ENCODE measurements at places on chromosomes 5 and 9.

GRCh38 chr9:15274425-15274824 is 32.6 kb downstream of the TTC39B start:
- DNase-seq, result no peak

DNA sequence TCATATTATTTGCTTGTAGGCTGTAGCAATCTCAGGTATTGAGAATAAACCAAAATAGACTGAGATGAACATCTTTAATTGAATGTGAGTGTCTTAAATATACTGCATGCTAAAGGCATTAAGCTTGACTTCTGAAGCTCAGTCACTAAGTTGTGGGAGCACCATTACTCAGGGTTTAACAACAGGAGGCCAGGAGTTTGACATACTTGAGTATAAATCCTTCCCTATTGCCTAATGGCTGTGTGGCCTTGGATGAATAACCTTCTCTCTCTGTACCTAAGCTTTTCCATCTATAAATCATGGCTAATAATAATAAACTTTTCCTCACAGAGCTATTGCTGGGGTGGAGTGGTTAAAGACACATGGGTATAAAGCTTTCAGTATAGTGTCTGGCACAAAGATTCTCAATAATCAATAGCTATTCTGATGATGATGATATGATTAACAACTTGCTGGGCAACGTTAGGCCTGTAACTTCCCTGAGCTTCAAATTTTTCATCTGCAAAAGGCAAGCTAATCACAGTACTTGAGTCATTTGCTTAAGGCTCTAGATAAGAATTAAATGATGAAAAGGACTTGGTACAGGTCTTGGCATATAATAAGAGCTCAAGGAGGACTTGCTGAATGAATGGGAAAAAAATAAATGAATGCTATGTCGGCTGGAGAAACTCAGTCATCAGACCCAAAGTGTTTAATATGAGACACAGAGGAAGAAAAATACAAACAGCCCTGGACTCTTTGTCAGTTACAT is 174.0 kb upstream of the IL12B start:
- no peak for DNase-seq

DNA sequence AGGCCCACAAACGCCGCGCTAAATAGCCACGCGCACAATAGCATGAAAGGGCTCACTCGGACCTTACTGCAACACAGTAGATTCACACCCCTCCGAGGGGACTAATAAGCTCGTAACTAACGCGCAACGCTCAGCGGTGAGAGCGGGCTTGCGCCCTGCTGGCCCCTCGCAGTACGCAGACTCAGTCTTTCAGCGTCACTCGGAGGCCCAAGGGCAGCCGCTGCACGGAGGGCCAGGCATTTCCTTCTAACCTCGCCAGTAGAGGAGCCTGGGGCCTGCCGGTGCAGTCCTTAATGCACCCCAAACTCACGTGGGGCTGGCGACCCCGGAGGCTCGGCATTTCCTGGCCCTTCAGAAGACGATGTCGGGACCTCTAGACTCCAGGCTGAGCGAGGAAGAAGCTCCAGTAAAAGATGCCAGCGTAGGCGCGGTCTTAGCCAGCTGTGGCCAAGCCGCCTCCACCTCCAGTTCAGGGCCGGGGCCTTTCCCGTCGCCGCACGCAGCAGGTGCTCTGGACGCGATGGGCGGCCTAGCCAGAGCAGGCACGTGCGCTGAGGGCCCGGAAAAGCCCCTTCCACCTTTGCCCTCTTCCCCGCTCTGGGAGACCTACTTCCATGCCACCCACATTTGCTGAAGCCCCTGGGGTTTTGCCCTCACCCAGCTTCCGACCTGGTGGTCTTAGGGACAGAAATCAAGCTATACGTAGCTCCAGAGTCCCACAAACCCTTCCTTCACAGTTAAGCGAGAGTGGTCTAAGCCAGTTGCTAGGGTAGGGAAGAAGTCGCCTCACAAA is 38.3 kb upstream of the TIFAB start:
- no peak for DNase-seq

DNA sequence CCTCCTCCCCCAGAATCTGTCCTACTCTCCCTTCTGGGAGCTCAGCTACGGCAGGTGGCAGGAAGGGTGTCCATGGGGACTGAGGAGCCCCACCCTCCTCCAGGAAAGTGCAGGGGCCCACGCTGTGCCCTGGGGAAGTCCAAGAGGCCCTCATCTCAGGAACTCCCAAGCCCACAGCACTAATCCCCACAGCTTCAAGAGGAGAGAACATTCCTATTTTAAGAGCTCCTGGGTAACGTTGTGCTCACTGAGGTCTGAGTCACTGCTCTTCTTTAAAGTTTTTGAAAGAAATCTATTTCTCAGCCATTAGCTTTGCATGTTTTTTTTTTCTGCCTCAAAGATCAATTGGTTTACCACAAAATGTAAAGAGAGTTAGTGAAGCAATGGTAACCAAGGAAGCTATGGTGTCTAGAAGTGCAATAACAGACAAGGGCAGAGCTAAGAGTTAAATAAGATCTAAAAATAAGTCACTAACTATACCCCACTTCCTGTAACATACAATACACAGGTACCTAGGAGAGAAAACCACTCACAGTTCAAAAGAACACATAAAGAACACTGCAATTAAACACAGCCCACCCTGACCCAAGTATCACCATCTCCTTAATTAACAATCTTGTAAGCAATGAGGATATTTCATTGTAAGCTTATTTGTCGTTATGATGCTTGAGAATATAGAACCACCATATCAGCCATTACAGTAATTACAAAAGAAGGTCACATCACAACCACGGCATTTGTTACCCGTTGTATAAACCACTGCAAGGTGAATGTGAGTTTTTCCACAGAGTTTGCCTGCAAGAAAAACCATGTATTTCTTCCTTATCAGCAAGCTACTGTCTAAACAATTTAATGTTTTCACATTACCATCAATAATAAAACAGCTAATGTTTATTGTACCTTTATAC is 382.3 kb upstream of the SLC30A5 start:
- no peak for DNase-seq

DNA sequence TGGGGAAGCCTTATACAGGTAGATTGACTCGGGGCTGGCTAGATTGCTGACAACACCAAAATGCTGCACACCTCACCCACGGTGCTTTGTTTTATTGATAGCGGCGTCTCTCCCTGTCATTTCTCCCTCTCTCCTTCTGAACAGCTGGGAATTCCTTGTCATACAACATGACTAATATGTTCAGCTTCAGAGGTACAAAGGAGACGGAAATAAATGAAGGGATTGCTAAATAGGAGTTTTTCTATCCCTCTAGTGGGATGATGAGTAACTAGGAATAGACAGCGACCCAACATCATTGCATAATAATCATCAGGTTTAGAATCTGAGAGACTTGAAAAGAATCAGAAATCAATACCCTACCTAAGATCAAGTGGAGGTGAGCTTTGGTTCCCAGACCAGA is 337.7 kb upstream of the PANK3 start:
- no peak for DNase-seq

GRCh38 chr9:71984831-71985281 is 73.4 kb downstream of the C9orf85 start:
- no peak for DNase-seq

GRCh38 chr5:12683249-12683648 is 779.0 kb upstream of the CTNND2 start:
- DNase-seq, result no peak

GRCh38 chr5:62133426-62133825 is 172.6 kb upstream of the KIF2A start:
- no peak for DNase-seq

GRCh38 chr9:68895741-68896478 is 118.0 kb downstream of the PRKACG start:
- no peak for DNase-seq

- DNase-seq, result no peak
Observed at GRCh38 chr5:115758356-115758755, 58.1 kb downstream of the CDO1 start.

DNA sequence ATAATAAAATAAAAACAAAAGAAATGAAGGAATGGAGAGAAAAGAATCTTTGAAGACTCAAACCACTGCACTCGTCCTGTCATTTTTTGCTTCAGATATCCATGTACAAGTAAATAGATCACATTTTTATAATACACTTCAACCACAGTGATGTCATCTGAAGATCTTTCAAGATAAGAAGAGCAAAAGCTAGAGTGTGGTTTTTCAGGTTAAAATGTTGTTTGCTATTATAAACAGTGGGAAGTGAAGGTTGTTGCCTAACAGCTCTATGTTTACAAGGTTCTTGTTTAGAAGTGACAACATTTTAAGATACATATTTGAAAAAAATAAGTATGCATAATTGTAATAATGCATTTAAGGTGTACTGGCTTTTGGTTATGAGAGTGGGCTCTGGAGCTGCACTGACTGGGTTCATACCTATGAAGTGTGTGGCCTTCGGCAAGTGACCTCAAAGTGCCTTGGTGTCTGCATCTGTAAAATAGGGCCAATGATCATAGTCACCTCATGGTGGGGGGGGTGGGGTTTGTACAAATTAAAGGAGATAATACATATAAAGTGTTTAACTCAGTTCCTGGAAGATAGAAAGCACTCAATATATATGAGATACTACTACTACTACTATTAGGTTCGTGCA is 45.5 kb upstream of the IL7R start:
- DNase-seq, result no peak

GRCh38 chr5:141850244-141850768 is 27.9 kb downstream of the PCDH1 start:
- DNase-seq, result no peak

DNA sequence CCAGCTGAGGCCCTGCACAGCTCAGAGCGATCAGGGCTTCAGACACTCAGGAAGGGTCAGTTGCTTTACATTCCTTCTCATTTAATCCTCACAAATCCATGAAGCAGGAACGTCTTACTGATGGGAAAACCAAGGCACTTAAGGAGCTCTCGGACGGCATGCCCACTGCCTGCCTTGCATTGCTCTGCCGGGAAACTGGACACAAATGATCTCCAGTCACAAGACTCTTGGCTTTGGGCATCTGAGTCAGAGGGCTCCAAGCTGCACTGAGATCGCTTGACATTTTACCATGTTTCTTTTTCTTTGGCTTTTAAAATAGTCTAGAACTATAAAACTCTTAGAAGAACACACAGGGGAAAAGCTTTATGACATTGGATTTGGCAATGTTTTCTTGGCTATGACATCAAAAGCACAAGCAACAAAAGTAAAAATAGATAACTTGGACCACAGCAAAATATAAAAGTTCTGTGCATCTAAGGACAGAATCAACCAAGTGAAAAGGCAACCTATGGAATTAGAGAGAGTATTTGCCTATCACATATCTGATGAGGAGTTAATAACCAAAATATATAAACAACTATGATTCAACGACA is 43.6 kb upstream of the HRH2 start:
- no peak for DNase-seq

- DNase-seq, result peak; percentile 73
Observed at GRCh38 chr5:135551593-135552447, 16.1 kb upstream of the NEUROG1 start.

GRCh38 chr9:495739-496138 is 281.1 kb downstream of the DOCK8 start:
- DNase-seq, result no peak

DNA sequence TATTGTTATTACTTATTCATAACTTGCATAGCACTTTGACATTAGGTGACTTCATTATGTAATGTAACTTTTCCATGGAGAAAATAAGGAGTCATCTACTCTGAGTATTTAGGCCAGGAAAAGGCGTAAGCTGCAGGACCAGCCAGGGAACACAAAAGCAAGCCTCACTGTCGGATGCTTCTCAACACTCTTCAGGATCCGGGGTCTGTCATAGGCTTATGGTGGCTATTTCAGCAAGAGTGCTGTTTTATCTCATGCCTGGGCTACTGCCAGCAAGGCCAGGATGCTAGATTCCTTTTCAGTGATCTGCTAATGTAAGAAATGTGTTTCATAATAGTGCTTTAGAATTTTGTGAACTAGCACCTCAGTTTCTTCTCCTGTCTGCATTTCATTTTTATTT is 162.4 kb downstream of the CHSY3 start:
- DNase-seq, result peak; percentile 8

GRCh38 chr9:111150181-111150580 is 111.9 kb upstream of the LPAR1 start:
- peak; percentile 29 for DNase-seq

- DNase-seq, result no peak
Observed at GRCh38 chr5:127840198-127840524, 137.0 kb downstream of the CCDC192 start.
